GM12865 (cell line): ENCODE measurements at places on chromosomes 3 and 15.

- no peak for DNase-seq
These were observed 1.6 kb upstream of the DALRD3 start for GRCh38 chr3:49019941-49020329.

- DNase-seq = no peak
These were observed 108.8 kb downstream of the EPHB1 start for GRCh38 chr3:134903837-134904236.

- no peak for DNase-seq
These were observed 32.5 kb upstream of the AP3B2 start for GRCh38 chr15:82742134-82742533.

- DNase-seq = no peak
These were observed 179.1 kb downstream of the NTRK3 start for GRCh38 chr15:88077296-88078020.

DNA sequence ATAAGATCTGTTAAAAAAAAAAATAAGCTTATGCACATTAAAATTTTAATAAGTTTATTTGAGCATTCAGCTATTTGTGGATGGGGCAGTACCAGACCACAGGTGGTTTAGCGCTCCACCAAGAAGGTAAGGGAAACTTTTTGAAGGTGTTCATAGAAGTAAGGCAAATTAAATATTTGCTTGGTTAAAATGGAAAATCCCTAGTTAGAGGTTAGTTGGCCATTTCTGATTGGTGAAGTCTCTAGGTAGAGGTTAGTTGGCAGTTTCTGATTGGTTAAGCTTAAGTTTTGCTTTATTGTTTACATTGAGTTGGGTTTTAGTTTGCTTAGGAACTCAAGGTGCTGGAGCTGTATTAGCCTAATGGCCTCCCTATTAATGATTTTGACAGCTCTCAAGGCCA lies 30.7 kb downstream of the SCN11A start:
- peak; percentile 38 for DNase-seq

- peak; percentile 29 for DNase-seq
These were observed 169.3 kb downstream of the LPP start for GRCh38 chr3:188323067-188323842.

DNA sequence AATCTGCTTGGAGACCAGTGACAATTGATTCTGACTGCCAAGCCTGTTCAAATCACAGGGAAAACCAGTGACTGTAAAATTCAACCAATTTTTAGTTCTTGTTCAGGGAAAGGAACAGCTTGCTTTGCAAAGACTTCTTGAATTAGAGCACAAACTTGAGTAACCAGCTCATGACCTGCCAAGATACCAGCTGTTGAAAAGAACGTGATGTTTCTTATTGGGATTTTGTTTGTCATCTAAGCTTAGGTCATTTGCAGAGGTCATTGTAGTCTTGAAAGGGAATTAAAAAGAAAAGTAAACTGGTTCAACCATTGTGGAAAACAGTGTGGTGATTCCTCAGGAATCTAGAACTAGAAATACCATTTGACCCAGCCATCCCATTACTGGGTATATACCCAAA lies 428.2 kb downstream of the GRM7 start:
- no peak for DNase-seq

DNA sequence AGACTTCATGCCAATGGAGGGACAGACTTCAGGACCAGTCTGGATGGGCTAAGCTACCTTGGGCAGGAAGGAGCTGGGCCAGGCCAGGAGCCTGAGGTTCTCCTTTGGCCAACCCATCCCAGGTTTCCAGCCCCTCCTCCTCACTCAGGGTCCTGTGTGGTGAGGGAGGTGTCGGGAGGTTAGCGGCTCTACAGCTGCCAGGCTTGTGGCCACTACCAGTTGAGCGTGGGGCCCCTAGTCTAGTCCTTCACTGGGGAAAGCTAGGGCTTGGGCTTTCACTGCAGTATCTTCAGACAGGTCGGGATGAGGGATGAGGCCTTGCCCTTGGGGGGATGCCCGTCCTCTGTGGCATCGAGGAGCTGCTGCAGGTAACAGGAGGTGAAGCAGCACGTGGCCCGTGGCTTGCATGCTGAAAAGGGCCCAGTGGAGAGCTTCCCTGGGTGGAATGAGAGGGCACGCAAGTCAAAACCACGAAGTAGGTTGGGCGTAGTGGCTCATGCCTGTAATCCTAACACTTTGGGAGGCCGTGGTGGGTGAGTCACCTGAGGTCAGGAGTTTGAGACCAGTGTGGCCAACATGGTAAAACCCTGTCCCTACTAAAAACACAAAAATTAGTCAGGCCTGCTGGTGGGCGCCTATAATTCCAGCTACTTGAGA lies 8.5 kb upstream of the FANCD2 start:
- DNase-seq = no peak

DNA sequence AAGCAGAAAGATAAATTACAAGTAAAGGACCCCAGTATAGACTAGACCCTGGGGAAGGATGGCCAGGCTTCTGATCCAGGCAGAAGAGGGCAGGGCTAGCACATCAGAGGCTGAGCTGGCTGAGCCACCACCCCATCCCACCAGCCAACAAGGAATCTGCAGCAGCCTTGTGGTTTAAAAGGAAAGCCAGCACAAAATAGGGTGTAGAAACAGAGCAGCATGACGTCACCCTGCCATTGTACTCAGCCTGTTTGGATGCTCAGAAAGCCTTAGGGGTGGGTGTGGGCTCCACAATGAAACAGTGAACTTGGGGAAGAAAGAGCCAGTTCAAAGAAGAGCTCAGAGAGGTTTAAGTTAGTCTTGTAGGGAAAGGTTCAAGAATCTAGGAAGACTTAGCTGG lies 28.2 kb downstream of the DUOX1 start:
- DNase-seq = no peak
